ENCODE measurements at places on chromosomes 16 and 17.

DNA sequence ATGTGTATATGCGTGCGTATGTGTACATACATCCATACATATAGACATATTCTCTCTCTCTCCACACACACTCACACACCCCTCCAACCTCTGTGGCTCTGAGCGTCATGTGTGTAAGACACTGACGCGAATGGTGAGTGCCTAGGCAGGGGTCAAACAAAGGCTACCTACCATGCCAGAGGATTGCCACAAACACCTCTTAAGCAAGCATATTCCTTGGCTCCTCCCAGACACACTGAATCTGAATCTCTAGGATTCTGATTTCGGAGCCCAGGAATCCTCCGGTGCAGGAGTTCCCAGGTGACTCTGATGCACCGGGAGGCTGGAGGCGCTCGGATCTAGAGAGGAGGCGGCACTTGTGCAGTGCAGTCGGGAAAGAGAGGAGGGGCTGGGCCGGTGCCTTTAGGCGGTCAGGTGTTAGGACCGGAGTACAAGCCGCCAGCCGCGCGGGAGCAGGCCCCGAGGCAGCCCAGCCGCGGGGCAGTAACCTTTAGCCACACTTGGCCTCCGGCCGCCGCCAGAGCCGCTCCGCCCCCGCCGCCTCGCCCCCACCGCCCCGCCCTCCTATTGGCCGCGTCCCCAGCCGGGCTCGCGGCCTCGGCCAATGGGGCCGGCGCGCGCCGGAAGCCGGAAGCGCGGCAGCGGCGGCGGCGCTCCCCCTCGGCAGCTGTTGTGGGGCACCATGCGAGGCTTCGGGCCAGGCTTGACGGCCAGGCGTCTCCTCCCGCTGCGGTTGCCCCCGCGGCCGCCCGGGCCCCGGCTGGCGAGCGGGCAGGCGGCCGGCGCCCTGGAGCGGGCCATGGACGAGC lies at the start of gene MLYCD:
MLYCD (plus strand) TSS at position 653 of the 809 bp plus-strand sequence; CDS start at position 683, 30 bp downstream.
- peak; percentile 61 for DNase-seq

- no peak for DNase-seq
These were observed 283.1 kb downstream of the SEC14L1 start for GRCh38 chr17:77423589-77424451.

DNA sequence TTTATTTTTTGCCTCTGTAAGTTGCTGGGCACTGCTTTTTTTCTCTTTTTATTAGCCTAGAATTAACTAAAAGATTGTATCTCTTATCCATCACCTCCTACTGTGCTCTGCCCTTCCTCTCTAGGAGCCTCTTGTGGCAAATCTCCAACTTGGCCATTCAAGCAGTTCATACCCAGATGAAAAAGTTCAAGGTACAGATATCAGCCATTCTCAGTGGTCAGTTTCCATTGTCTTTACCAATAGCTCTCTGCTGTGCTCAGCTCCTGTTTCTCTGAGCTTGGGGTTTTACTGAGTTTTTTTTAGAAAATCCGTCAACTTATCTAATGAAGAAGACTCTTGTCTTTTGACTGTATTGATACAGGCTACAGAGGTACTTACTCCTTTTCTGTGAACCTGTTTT lies 15.6 kb downstream of the MOSMO start:
- DNase-seq = no peak

- no peak for DNase-seq
These were observed 57.8 kb upstream of the PHOSPHO1 start for GRCh38 chr17:49288388-49288787.

GRCh38 chr16:78755751-78756661 lies 656.6 kb downstream of the WWOX start:
- no peak for DNase-seq

GRCh38 chr17:21243516-21244303 lies 9.5 kb downstream of the NATD1 start:
- DNase-seq = no peak

DNA sequence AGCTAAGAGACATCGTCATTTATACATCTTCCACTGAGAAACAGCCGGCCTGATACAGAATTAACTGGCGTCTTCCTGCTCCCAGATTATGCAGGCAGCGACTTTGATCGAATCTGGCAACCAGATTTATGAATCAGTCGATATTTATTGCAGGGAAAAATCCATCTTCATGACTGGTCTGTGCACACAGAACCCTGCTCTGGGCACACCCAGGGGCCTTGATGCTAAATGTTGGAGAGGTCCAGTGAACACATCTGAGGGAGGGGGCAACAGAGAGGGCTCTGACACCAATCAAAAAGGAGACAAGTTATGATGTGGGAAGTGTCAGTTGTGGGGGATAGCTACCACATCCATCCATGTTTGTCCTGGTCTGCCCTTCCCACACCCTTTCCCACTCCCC lies 102.9 kb downstream of the TMEM132E start:
- no peak for DNase-seq

DNA sequence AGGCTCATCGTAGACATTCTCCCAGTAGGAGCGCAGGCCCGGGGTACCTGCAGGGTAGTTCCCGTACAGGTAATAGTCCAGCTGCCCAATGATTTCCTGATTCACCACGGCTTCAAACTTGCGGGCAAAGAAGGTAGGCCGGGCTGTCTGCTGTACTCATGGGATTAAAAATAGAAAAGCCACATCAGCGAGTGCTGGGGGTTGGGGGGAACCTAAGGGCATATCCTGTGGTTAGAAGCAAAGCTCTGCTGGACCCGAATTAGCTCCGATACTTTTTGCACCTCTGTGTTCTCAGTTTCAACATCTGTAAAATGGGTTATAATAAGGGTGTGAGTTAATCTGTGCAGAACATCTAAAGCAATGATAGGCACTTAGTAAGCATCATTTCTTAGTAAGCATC lies 336.2 kb downstream of the XYLT1 start:
- no peak for DNase-seq

DNA sequence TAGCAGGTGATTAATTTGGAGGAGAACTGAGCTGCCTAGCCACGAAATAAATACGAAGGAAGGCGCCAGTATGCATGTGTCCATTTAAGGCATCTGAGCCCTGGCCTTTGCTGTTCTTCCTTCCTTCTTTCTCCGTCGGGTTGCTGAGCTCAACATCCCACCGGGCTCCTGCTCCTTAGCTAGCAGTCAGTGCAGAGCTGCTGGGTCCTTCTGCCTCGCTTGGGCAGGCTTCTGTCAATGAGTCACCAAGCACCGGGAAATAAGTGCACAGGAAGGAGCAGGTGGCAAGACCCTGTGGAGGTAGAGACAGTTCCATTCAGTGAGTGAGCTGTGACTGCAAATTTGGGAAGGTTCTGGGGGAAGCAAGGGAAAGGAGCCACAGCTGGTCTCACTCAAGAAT lies 120.7 kb downstream of the CCDC182 start:
- DNase-seq = no peak

GRCh38 chr17:48483004-48483403 lies 47.8 kb downstream of the HOXB1 start:
- no peak for DNase-seq

DNA sequence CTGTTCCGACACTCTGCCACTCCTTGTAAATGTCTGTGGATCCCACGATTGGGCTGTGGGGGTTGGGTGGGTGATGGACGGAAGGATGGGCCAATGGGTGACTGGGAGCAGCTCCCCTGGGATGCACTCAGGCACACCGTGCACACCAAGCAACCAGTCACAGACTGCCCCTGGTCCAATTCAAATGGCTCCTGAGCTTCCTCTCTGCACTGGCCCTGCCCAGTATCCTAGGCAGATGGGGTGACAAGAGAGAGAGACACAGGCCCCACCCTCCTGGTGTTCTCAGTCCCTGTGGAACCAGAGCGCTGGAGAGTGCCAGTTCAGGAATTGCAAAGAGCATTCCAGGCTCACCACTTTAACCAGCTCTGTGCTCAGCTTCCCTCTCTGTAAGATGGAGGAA lies 32.8 kb downstream of the BEAN1 start:
- no peak for DNase-seq

DNA sequence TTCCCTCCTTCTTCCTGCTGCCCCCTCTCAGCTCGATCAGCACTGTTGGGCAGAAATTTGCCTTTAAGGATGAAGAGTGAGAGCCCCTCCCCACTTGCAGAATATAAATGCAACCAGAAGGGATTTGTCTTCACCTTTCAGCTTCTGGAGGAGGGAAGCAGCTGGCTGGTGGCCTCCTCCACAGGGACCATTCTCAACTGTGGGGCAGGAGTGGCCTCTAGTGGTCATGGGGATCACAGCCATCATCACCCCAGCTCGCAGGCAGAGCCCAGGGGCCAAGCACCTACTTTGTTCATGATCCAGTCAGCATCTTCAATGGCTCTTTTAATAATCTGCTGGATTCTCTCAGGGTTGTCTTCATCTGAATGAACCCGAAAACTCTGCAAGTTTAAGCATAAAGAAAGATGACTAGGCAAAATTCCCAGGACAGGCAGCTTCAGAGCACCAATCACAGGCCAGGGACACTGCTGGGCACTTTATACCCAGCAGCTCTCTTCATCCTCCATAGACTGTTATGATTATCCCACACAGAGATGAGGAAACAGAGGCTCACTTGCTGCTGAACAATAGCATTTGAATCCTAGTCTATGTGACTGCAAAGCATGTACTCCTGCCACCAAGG lies 13.1 kb downstream of the LYRM9 start:
- DNase-seq = peak; percentile 49

DNA sequence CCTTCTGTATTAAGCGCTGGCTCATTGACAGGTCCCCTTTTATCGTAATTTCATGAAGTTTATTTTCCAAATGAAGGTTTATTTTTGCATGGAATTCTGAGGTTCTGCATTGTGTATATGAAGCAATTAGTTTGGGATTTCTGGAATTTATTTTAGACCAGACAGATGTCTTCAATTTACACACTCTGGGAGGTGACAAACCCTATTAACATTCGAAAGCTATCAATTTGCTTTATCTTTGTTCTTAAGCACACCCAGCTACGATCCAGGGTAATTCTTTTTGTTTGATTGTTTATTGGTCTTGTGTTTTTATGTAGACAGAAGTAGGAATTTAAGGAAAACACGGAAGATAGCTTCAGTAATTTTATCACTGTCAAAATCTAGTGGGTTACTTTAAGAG lies 264.6 kb downstream of the HS3ST3A1 start:
- DNase-seq = no peak

DNA sequence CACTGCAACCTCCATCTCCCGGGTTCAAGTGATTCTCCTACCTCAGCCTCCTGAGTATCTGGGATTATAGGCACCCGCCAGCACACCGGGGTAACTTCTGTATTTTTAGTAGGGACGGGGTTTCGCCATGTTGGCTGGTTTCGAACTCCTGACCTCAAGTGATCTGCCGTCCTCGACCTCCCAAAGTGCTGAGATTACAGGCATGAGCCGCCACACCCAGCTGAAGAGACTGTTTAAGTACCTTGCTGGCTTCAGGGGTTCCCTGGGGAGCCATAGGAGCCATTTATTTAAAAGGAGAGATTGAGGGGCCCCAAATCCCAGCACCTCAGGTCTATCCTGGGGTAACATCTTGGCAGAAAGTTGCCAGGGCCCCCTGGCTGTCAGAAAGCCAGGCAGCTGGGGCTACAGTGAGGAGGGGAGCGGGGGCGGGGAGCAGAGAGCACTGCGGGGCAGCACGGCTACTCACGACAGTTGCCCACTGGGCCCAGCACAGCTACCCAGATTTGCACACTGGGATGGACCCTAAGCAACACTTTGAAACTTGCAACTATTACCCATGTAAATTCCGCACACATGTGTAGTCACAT lies 1.6 kb downstream of the SNAI3 start:
- no peak for DNase-seq

- DNase-seq = no peak
These were observed 11.7 kb upstream of the MAF start for GRCh38 chr16:79612207-79612606.

DNA sequence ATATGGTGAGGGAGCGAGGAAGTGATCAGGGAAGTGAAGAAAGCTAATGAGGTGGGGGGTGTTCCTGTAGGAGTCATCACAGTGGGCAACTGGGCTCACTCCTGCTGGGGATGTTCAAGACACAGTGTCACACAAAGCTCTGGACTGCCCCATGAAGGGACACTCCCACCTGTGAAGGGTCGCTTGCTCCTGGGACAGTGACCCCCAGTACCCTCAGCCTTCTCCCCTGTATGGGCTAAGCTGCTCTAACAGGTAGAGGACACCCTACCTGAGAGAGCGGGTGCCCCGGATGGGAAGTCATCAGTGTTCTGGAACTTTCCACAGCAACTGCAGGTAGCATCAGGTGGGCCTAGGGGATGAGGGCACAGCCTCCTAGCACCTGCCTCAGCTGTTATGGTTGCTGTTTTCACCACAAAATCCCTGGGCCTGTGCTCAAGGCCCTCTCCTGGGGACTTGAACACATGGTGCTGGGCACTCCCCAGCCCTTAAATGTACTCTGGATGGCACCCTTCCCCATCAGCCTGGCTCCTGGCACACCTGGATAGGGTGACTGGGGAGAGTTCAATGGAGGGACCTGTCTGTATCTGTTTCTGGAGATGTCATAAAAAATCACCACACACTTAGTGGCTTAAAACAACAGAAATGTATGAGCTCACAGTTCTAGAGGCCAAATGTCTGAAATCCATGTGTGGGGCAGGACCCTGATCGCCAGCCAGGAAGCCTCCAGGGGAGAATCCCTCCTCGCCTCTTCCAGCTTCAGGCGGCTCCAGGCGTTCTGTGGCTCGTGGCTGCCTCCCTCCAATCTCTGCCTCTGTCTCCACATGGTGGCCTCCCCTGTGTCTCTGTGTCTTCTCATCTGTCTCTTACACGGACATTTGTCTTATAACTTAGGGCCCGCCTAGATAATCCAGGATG lies 104.0 kb upstream of the CDH5 start:
- no peak for DNase-seq

- no peak for DNase-seq
These were observed 54.2 kb downstream of the LDHD start for GRCh38 chr16:75062135-75062975.

GRCh38 chr17:44637066-44637465 lies 19.2 kb upstream of the MEIOC start:
- DNase-seq = no peak

DNA sequence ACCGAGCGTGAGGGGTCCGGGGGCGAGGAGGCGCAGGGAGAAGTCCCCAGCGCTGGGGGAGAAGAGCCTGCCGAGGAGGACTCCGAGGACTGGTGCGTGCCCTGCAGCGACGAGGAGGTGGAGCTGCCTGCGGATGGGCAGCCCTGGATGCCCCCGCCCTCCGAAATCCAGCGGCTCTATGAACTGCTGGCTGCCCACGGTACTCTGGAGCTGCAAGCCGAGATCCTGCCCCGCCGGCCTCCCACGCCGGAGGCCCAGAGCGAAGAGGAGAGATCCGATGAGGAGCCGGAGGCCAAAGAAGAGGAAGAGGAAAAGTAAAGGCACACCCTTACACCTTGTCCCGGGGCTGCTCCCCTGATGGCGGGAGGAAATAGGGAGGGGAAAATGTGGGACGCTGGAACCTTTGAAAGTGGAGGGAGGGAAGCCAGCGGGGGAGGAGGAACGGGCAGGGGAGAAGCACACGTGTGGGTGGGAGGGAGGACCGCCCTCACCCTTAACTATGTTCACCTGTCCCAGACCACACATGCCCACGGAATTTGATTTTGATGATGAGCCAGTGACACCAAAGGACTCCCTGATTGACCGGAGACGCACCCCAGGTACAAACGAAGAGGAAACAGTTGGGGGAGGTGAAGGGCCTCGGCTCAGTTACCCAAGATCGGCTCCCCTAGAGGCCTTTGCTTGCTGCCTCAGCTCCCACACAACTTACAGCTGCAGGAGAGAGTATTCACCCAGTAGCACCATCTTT lies 916 bp downstream of the PAGR1 start:
- DNase-seq = peak; percentile 54

GRCh38 chr16:69481901-69482341 lies 57.5 kb downstream of the CYB5B start:
- DNase-seq = no peak

- no peak for DNase-seq
These were observed 270.7 kb upstream of the SOX9 start for GRCh38 chr17:71849783-71850768.

GRCh38 chr17:82092628-82092994 lies 5.4 kb downstream of the FASN start:
- no peak for DNase-seq

All from stimulated activated CD4-positive, alpha-beta T cell treated with anti-CD3 and anti-CD28 coated beads, Interleukin-4, amount 100 ng/mL, for 4 hours (primary cell).